Gastroesophageal sphincter (tissue), 4 donors: ENCODE measurements at places on chromosomes 7 and 10. TPM values are rescaled to one million over a fixed set of nuclear protein-coding genes. Genes with fewer than 3 reads are reported as not detected.

Gene MLXIPL
- 56.2 TPM for total RNA-seq

Gene AGR3
- 5.9 TPM for total RNA-seq

Gene GLI3
- 9.2 TPM for total RNA-seq

- ATAC-seq, result no peak
Observed at GRCh38 chr7:97671571-97671970, 60.3 kb upstream of the TAC1 start.

- no peak for ATAC-seq
Observed at GRCh38 chr7:140676306-140676705, 3.6 kb downstream of the ADCK2 start.

DNA sequence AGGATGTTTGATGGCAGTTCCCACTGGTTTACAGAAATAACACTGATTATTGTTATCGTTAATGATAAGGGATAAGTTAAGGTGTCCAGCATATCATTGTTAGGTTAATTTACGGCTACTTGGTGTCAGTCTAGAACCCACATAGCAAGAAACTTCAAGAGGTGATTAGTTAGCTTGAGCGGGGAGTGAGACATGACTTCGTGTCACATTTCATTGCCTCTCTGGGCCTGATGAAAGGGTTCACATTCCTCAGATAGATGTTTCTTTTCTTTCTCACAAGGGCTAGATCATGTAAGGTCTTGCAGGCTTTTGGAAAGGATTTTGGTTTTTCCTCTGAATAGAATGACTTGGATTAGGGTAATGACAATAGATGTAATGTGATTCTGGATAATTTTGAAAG, 26.7 kb downstream of the WAC start:
- no peak for ATAC-seq

- ATAC-seq, result no peak
Observed at GRCh38 chr10:104127411-104127810, 5.4 kb downstream of the SFR1 start.

DNA sequence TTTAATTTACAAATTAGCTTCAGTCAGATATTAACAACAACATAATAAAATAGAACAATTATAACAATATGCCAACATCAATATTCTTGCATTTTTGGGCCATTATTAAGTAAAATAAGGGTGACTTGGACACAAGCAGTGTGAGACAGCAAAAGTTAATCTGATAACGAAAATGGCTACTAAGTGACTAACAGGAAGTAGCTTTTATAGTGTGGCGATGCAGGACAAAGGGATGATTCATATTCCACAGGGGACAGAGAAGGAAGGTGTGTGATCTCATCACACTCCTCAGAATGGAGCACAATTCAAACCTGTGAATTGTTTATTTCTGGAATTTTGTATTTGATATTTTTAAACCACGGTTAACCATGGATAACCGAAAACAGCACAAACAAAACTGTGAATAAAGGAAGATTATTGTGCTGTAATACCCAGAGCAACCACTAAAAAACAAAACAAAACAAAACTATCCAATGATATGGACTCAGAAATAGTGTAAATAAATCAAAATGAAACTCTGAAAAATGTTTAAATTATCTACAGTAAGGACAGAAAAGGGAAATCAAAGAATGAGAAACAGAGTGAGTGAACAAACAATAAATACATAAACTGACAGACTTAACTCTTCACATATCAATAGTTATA, 66.9 kb upstream of the TFEC start:
- no peak for ATAC-seq

DNA sequence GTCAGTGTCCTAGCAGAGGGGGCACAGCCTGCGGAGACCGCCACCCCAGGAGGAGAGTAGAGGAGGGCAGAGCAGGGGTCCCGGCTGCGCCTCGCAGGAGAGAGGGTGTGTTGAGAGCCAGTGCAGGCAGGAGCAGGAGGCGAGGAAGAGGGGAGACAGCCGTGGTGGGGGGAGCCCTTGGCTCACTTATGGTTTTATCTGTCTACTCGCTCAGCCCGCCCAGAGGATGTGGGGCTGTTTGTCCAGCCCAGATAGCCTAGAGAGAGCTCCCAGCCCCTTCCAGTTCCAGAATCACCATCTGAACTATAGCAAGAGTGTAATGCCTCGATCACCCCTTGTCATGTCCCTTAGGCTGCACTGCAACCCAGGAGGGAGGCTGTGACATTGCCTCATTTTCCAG, 26.6 kb downstream of the SLC29A3 start:
- ATAC-seq, result no peak

DNA sequence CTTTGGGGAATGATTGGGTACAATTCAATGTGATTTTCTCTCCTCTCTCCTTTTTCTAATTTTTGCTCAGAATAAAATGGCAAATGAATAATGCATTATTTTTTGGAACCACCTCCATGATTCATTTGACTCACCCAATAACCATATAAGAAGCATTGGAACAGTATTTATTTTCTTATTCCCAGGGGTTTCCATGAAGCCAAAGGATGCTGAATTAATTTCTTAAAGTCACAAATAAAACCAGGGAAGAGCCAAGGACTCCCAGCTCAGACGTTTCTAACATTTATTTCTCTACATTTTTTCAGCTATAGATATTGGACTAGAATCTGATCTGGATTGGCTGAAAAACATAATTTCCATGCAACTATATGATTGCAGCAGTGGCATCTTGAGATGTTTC, 735.2 kb upstream of the ANKRD30A start:
- ATAC-seq, result no peak

GRCh38 chr10:124511205-124512039, 49.8 kb downstream of the LHPP start:
- ATAC-seq, result no peak
